Activated naive CD4-positive, alpha-beta T cell (primary cell): ENCODE measurements at places on chromosomes 1 and 21.

DNA sequence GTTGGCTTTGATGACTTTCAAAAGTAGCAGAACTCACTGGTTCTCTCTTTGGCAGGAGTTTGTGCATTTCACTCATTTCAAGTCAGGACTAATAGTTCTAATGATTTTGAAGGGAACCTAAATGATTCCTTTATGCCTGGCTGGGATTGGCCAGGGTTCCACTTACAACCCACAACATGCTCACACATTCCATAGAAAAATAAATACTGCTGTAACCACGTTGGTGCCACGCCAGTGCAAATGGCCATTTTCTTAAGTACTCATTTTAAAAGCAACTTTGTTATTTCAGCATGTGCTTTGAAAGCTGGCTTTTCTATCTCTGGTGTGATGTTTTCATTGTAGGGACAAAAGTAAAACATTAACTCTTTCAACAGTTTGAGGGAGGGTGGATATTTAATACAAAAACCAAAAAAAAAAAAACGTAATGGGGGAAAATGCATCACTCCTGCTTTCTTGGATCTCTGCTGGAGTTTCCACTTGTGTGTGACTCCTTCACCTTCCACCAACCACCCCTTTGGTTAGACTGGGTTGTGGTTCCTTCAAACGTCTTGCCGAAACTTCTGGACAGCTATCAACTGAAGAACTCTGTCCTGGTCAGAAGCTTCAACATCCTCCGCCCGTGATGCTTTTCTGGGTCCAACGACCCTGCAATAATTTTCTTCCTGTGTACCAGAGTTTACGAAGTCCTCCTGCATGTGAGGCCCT is 300.4 kb upstream of the RUNX1 start:
- DNase-seq: no peak

- no peak for DNase-seq
Measured at GRCh38 chr1:56453016-56453415, 126.3 kb downstream of the PLPP3 start.

DNA sequence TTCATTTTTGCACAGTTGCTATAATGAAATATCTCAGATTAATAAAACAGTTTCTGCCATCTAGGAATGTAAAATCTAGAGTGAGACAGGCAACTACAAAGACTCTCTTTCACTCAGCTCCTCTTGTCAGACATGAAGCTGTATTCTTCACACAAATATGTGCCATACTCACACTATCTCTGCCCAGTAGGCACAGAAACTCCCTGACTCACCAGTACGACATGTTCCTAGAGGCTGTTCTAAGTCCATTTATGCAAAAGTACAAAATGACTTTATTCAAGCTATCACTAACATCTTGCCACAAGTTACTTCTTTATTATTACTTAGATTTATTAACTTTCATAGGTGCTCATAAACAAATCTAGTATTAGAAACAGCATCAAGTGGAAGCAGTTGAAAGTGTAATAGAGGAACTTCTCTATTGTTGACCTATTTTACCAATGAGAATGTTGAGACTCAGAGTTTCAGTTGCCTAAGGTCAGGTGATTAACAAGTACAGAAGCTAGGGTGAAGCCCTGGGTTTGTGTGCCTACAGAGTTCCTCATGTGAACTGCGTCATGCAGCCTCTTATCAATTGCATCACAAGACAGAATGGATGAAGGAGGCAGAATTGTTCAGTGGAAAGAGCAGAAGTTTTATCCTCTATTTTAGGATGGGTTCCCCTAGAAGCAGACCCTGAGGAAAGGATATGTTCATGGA is 98.9 kb downstream of the RGS2 start:
- DNase-seq: no peak

DNA sequence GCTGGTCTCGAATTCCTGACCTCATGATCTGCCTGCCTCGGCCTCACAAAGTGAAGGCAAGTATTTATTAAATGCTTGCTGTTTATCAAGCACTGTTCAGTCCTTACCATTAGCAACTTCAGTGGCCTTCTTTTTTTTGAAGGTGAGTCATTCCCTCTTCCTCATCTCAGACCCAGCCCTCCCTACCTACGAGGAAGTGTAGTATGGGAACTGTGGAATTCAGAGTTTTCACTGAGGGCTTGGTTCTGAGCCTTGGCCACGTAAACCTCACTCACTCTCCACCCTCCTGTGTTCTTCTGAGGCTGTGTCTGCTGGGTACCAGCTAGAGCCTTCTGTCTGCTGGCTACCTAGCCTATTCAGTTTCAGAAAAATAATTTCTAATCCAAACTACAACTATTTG is 218.3 kb upstream of the SGIP1 start:
- DNase-seq: no peak

GRCh38 chr1:37940299-37940947 is 6.4 kb downstream of the INPP5B start:
- no peak for DNase-seq

- DNase-seq: no peak
Measured at GRCh38 chr1:98373056-98373455, 288.5 kb upstream of the SNX7 start.

DNA sequence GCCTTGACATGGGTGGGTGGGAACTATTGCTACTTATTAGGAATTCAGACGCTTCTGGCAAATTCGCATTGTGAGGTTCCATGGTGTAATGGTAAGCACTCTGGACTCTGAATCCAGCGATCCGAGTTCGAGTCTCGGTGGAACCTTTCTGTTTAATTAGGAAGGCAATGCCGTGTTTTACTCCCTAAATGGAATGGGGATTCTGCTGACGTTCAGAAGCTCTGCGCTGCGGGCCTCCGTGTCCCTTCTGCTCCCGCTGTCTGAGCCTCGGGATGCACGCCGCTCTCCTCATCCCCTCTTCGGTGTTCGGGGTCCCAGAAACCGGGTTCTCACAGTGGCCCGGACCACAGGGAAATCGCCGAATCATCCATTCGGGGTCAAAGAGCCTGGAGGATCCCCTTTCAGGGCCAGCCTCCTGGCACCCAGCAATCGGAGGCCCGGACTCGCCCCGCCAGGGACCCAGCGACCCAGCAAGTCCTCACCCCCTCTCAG is 280.3 kb downstream of the FAM72C start:
- DNase-seq: no peak
